ENCODE measurements at places on chromosomes 12 and 14.

DNA sequence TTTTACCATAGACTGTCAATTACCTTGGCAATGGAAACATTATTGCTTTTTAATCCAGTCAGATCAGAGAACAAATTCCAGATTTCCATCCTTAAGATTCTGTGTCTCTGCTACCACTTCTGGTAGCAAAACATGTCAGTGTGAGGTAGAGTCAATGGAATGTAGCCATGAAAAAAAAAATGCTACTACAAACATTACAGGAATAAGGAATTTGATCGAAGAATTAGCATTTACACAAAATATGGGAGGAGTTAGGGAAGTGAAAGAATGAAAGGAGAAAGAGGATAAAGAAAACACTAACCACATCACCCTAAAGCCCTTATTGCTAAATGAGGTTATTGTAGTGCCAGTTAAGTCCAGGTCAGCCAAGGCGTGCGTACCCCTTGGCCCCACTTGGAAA, 9.2 kb downstream of the MED21 start:
- no peak for DNase-seq

DNA sequence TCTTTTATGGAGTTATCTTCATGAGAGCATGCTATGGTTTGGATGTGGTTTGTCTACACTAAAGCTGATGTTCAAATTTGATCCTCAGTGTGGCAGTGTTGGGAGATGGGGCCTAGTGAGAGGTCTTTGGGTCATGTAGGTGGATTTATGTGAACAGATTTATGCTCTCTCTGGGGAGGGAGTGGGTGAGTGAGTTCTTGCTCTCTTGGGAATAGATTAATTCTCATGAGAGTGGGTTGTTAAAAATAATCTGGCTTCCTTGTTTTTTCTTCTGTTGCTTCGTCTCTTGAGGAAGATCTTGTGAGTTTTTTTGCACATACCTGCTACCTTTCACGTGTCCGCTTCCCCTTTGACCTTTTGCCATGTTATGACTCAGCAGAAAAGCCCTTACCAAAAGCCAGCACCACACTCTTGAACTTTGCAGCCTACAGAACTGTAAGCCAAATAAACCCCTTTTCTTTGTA, 20.5 kb downstream of the DERA start:
- no peak for DNase-seq

GRCh38 chr12:85484387-85484786, 204.4 kb downstream of the ALX1 start:
- no peak for DNase-seq

GRCh38 chr12:107339487-107339886, 246.1 kb upstream of the CRY1 start:
- no peak for DNase-seq

DNA sequence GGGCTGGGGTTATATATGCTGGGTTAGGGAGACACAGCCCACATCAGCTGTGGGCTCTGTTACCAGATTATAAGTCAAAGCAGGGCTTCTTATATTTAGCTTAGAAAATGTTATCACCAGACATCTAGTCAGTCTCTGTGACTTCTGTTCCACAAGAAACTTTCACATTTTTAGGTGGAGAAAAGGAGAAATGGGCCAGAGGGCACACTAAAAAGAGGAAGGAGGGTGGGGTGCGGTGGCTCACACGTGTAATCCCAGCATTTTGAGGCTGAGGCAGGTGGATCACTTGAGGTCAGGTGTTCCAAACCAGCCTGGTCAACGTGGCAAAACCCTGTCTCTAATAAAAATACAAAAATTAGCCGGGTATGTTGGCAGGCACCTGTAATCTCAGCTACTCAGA, 28.0 kb upstream of the SLC38A1 start:
- no peak for DNase-seq

GRCh38 chr12:52537101-52537500, 15.8 kb downstream of the KRT71 start:
- no peak for DNase-seq
